Progenitor cell of endocrine pancreas (in vitro differentiated cells): ENCODE measurements at places on chromosomes 7 and 10.

DNA sequence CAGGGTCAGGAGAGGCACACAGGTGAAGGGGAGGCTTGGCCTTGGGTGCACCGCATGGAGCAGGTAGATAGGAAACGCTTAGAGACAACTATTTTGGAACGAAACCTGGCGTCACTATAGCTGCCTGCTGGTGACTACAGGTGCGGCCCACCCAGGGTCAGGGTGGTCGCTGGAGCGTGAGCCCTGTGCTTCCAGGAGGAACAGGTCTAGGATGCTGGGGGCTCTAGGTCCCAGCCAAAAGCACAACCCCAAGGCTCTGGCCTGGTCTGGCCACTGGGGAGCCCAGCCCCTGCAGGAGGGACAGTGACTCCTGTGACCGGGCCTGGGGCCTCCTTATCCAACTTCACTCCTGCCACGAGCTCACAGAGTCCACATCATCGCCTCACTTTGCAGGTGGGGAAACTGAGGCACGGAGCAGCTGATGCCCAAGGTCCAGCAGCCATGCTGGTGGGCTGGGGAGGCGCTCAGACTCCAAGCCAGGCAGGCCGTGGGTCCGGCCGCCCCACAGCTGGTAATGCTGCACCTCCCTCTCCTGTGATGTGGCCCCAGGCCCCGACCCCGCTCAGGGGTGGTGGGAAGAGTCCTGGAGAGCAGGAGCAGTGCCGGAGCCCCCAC lies 9.0 kb downstream of the LFNG start:
- DNase-seq: no peak
- H3K27me3 ChIP-seq: no peaks in the 10 kb centered on the region
- no peak overlapping the region for H3K4me3 ChIP-seq
- H3K4me1 ChIP-seq: peaks cover 7% of the 10 kb centered on the region
- no peak overlapping the region for H3K27ac ChIP-seq

DNA sequence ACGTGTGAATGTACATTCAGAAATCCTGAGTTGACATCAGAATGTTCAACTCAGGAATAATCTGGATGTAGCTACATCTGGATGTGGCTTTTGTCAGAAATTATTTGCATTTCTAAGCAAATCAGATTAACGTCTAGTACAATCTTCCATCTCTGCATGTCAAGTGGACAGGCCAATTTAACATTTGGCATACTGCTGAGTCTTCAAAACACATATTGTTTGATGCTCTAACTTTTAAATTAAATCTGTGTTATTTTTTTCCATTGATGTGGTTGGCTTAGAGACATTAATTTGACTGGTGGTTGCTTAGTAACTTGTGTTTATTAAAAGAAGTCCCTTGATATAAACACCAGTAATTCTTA lies 3.4 kb downstream of the STAMBPL1 start:
- no peak overlapping the region for H3K27ac ChIP-seq
- DNase-seq: no peak
- H3K4me1 ChIP-seq: peaks cover 3% of the 10 kb centered on the region
- peaks cover 55% of the 10 kb centered on the region for H3K27me3 ChIP-seq
- H3K36me3 ChIP-seq: no peaks in the 10 kb centered on the region

DNA sequence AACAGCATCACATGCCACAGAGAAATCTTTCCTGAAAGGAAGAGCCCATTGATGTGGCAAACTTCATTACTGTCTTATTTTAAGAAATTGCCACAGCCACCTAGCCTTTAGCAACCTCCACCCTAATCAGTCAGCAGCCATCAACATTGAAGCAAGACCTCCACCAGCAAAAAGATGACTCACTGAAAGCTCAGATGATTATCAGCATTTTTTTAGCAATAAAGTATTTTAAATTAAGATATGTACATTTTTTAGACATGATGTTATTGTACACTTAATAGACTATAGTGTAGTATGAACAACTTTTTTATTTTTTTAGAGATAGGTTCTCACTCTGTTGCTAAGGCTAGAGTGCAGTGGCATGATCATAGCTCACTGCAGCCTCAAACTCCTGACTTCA lies 14.8 kb downstream of the STEAP1B start:
- no peak overlapping the region for H3K27ac ChIP-seq
- no peaks in the 10 kb centered on the region for H3K36me3 ChIP-seq
- H3K27me3 ChIP-seq: peaks cover 8% of the 10 kb centered on the region
- H3K4me1 ChIP-seq: no peaks in the 10 kb centered on the region

- peaks cover 3% of the 10 kb centered on the region for H3K4me1 ChIP-seq
- peaks cover 4% of the 10 kb centered on the region for H3K36me3 ChIP-seq
- H3K27ac ChIP-seq: no peak overlapping the region
- no peaks in the 10 kb centered on the region for H3K27me3 ChIP-seq
- H3K4me3 ChIP-seq: no peak overlapping the region
- DNase-seq: no peak
These were observed 58.9 kb downstream of the SFMBT2 start for GRCh38 chr10:7351894-7352293.

DNA sequence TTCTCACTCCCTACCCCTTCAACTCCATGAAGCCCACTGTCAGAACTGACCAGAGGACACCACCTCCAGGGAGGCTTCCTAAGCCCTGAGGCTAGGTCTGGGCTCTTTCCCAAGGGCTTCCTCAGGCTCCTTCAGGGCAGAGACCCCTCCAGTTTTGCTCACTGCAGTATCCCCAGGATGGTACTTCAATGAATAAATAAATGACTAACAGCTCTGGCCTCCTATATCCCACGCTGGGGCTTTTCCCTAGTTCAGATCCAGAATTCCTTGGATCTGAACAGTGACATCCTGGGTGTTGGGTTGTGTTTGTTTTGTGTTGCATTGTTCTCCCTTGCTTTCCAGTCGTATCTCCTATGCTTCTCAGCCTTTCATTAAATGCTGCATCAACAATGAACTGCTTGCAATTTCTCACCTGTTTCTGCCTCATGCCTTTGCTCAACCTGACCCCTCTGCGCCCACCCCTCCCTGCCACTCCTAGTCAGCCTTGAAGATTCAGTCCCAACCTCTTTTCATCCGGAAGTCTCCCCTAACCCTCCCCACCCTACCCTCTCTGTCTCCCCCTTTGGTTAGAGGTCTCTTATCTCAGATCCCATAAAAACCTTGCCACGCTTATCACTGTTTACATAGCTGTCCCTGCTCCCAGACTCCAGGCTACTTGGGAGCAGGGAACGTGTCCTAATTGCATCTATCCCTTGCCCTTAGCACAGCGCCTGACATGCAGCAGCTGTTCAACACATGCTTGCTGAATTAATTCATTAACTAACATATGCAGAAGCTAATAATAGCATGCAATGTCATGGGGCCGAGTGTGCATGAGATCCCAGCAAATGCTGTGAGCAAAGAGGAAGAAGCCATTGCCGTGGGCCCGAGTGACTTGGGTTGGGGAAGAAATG lies 41.7 kb downstream of the PPP1R3C start:
- DNase-seq: no peak
- H3K4me3 ChIP-seq: peak overlapping the region; percentile 54
- H3K27ac ChIP-seq: peak overlapping the region; percentile 92
- peaks cover 2% of the 10 kb centered on the region for H3K36me3 ChIP-seq

DNA sequence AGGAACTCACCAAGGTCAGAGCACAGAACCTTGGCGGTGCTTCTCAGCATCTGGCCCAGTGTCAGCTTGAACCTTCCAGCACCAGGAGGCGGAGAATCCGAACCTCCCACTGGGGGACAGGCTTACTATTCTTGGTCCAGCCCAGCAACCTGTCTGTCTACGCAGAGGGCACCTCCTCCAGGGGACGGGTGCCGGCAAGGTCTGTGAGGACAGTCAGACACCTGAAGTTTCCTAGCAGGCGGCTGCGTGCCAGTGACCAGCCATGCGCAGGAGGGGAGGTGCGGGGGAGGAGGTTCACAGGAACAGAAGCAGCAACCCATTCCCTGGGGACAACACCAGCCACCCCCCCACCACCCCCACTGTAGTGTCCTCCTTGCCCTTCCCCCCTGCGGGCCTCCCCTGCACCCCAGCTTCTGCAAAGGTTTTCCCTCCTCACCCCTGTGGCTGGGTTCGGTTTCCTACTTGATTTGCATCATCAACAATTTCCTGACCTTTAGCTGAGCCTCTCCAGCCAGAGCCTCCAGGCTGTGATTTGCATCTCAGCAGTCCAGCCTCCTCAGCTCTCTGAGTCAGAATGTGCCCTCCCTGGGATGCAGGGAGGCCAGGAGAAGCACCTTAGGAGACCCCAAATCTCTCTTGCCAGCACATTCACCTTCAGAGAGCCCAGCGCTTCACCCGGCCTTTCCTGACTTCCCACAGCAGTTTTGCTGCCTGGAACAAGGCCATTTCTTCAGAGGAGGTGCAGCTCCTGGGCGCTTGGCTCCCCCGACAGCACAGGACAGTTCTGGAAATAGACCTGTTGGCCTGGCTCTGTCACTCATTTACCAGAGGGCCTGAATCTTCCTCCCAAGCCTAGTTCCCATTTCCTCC lies 107.5 kb upstream of the NPS start:
- no peak for DNase-seq
- no peaks in the 10 kb centered on the region for H3K27me3 ChIP-seq
- no peak overlapping the region for H3K4me3 ChIP-seq
- no peaks in the 10 kb centered on the region for H3K4me1 ChIP-seq

DNA sequence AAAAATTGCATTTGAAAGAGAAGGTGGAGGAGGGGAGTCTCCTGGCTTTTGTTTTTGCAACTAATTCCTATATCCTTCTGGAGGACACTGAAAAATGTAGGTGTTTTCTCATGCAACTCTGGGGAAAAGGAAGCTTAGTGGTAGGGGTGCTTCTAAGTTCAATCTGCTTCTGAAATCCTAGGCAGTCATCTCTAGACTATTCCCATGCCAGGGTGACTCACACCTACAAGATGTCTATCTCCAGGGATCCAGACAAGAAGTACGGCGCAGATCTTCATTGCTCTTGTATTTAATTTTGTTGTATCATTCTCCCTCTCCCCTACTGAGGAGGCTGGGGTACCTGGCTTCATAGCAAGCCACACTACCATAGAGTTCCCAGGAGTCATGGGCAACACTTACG lies 258.8 kb downstream of the PHF14 start:
- no peak overlapping the region for H3K27ac ChIP-seq
- no peak for DNase-seq
- H3K4me3 ChIP-seq: no peak overlapping the region
- no peaks in the 10 kb centered on the region for H3K36me3 ChIP-seq
- H3K4me1 ChIP-seq: peaks cover 8% of the 10 kb centered on the region
- no peaks in the 10 kb centered on the region for H3K27me3 ChIP-seq

DNA sequence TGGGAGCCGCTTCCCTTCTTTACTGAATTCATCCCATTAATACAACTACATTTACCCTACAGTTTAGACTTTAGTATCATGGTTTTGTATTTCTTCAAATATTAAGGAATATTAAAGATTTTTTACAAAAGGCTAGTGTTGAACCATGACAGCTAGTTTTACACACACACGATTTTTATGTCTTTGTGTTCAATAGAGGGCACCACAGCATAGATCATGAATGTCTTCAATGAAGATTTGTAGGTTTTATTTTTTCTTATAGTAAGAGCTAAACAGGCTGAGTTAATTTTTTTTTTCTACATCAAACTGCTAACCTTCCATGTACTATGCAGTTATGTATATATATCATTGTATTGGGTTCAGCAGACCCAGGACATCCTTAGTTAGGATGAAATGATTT lies 76.9 kb downstream of the SNX10 start:
- H3K4me3 ChIP-seq: no peak overlapping the region
- no peak for DNase-seq
- no peak overlapping the region for H3K27ac ChIP-seq
- peaks cover 2% of the 10 kb centered on the region for H3K36me3 ChIP-seq
- H3K4me1 ChIP-seq: peaks cover 16% of the 10 kb centered on the region

GRCh38 chr10:93445097-93445960 lies 36.8 kb downstream of the MYOF start:
- H3K36me3 ChIP-seq: peaks cover 3% of the 10 kb centered on the region
- H3K4me3 ChIP-seq: peak overlapping the region; percentile 38
- peak; percentile 80 for DNase-seq
